ENCODE measurements at places on chromosomes 13 and 19. TPM values are rescaled to one million over a fixed set of nuclear protein-coding genes. Genes with fewer than 3 reads are reported as not detected.

ATP4B gene
- not detected for total RNA-seq

HIPK4 gene
- total RNA-seq, result 0.07 TPM

ZNF253 gene
- total RNA-seq, result 3.3 TPM

USHBP1 gene
- not detected for total RNA-seq

DPP9 gene
- total RNA-seq, result 86.8 TPM
